ENCODE measurements at places on chromosomes 13 and 19.

DNA sequence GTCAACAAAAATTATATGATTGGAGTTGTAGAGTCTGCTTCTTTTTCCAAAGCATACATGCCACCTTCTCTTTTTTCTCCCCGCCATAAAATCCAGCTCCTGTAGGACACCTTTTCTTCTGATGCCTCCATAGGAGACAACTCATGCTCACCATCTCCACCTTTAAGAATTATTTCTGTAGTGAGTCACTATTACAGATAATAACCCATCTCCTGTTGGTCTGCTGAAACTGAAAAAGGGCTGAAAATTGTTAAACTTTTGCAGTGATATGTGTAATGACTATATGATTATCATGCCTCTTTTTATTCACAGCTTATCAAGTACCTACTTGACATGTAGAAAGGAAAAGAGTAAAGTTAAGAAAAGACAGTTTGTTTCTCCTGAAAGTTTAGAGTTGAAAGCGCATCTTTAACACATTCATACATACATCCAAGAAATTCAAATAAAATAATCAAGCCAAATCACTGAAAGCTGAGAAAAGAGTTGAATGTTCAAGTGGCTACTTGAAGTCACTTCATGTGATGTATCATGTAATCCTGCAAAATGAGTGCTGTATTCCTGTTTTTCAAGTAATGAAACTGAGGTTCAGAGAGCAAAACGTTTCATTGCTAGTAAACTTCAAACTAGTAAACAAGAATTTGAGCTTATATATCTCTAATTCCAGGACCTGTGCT is 35.5 kb upstream of the LPAR6 start:
- DNase-seq, result no peak

- DNase-seq, result no peak
Observed at GRCh38 chr13:92823059-92823458, 403.5 kb upstream of the GPC6 start.

DNA sequence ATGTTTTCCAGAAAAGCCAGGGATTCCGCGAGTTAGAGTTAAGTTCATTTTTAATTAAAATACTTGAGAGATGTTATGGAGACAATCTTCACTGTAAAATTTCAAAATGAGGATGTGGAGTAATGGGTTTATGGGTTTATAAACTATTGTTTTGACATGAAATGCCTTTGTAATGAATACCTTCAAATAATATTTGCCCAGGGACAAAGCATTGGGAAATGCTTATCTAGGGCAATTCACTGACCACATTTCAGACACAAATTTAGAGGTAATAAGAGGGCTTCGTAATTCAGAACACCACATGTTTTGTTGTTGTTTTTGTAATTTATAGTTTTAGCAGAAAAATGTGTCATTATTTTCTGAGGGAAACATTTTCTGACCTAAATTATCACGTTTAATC is 241.1 kb upstream of the ATXN8OS start:
- no peak for DNase-seq

GRCh38 chr19:8241646-8242045 is 32.5 kb downstream of the CERS4 start:
- DNase-seq, result no peak

DNA sequence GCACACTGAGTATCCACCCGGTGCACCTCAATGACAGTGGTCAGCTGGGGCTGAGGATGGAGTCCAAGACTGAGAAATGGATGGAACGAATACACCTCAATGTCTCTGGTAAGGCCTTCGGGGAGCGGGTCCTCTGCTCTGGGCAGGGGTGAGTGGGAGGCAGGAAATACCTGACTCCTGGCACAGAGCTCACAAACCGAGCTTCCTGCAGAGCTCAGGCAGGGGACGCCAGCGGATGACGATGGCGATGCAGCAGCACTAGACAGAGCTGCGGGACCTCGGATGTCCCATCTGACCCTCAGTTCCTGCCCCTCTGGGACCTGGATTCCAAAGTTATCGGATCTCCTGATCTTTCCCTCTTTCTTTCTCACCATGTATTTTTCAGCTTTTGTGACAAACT is 3.8 kb downstream of the CD22 start:
- peak; percentile 42 for DNase-seq

DNA sequence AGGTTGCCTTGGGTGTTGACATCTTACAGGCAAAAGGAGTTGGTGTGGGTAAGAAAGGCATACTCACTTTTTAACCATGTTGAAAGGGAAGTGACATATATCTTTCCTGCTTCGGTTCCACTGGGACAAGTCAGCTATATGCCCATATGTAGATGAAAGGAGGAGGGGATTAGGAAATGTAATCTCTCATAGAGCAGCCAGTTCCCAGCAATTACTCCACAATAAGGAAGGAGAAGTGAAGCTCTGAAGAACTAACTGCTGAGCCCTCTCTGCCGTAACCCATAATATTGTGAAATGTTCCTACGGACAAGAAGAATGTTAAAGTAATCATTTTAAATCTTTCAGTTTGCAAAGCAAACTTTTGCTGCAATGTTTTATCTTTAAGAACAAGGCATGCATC is 82.2 kb downstream of the EDNRB start:
- DNase-seq, result no peak
